Right renal pelvis (tissue), 4 donors: ENCODE measurements at places on chromosomes 6 and 20. TPM values are rescaled to one million over a fixed set of nuclear protein-coding genes. Genes with fewer than 3 reads are reported as not detected.

DNA sequence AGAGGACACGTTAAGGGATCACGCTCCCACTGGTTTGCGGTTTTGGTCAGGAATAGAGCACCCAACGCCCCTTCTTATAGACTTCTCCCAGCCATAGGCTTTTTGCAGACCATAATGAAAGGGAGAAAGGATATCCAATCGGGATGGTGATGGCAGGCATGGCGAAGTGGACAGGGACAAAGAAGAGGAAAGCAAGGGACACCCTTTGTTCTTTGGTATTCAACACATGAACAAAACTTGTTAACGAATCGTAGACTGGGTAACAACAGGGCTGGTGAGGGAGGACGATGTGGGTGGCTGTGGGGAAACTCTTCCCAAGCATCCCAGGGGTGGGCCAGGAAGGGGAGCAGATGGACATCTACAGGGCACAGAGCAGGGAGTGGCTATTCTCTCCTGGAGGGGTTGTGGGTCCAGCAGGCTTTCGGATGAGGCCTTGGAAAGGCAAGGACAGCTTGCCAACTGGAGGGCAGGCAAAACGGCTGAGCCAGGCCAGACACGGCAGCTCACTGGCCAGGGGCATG is 1.4 kb upstream of the HSP90AB1 start:
- DNase-seq, result no peak

DNA sequence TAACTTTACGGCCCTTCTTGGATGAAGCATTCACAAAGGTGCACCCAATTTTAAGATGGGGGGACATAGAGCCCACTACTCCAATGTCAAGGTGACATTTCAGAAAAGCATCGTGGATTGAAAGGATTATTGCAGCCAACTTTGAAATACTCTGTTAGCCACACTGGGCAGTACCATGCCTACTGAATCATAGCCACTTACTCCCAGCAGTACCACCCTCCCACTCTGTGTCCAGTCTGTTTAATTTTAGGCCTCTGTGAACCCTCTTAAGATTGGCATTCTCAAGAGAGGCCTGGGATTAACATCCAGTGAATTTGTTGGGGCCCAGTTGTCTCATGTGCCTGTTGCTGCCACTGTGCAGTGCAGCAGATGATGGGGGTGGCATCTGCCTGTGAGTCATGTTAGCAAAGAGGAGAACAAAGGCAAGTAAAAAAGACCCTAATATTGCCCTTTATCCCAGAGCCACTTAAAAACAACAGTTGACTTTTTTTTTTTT is 11.2 kb upstream of the HDAC2 start:
- DNase-seq, result no peak

DNA sequence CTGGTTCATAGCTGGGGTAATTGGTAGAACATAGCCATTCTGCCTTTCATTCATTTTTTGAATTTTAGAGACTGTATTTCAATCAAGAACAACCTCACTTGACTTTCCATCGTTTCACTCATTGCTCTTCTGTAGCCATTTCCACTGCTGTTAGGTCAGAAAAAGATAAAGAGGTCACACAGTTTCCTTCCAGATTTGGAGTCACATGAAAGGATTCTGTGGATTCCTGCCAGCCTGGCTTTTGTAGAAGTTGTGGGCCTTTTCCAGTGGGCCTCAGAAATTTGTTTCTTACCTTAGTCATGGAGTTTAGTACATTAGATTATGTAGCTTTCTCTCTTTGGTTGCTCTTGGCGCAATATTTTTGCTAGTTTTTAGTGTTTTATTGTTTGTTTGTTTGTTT is 157.8 kb downstream of the SASH1 start:
- DNase-seq, result no peak

The MATN4 gene
- polyA plus RNA-seq, result 0.41 TPM

The UBE2V1 gene
- polyA plus RNA-seq, result 163 TPM
